ENCODE measurements at places on chromosomes 4 and X. TPM values are rescaled to one million over a fixed set of nuclear protein-coding genes. Genes with fewer than 3 reads are reported as not detected.

GRCh38 chr4:13476915-13477314 lies 7.2 kb downstream of the RAB28 start:
- H3K27ac ChIP-seq: no peak overlapping the region
- H3K27me3 ChIP-seq: no peaks in the 10 kb centered on the region
- no peaks in the 10 kb centered on the region for H3K4me1 ChIP-seq
- no peak for DNase-seq

- H3K4me3 ChIP-seq: no peak overlapping the region
- H3K27ac ChIP-seq: no peak overlapping the region
- no peak for DNase-seq
- no peaks in the 10 kb centered on the region for H3K36me3 ChIP-seq
- no peaks in the 10 kb centered on the region for H3K27me3 ChIP-seq
Observed at GRCh38 chr4:21271439-21272052, 571.3 kb downstream of the PACRGL start.

DNA sequence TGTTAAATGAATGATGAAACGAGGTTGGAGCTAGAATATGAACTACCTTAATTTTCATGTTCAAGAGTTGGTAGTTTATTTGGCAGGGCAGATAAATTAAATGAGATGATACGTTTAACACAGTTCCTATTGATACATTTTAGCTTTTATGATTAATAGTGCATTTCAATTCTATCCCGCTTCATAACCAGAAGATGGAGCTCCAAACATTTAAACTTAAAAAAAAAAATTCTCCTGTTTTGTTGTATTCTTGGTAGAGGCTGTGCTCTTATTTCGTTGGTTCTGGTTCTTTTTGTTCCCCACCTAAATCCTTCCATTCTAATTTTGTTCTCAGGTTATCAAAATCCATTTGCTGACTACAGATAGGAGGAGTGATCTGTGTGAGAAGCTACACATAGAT lies 71.8 kb upstream of the PTPN13 start:
- DNase-seq: no peak
- no peaks in the 10 kb centered on the region for H3K36me3 ChIP-seq
- H3K27ac ChIP-seq: no peak overlapping the region
- no peak overlapping the region for H3K4me3 ChIP-seq
- no peaks in the 10 kb centered on the region for H3K27me3 ChIP-seq
- no peaks in the 10 kb centered on the region for H3K4me1 ChIP-seq

DNA sequence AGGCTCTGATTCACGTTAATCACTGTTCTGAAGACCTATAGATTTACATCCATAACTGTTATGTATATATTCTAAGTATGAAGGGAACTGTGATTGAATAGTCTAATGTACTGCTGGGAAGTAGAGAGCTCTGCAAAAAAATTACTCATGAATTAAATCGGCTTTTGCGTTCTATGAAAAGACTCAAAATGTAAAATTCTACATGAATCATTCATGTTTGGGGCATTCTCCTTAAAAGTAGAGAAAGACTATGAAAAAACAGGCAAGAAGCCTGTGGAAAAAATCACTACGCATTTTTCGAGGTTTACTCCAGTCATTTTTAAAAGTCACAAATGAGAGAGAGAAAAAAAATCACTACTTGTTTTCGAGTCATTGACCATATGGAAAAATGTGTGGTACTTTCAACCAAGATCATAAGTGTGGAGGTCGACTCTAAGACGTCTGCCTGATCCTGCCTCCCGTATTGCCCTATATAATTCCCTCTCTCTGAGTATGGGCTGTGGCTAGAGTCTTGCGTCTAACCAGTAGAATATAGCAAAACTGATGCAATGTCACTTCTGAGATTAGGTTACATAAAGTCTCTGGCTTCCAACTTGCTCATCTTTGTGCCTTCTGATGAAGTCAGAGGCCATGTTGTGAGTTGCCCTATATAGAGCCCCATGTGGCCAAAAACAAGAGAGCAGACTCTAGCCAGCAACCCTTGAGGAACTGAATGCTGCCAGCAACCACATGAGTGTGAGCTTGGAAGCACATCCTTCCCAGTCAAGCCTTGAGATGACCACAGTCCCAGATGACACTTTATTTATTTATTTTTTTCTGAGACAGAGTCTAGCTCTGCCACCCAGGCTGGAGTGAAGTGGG lies 32.1 kb upstream of the VEGFD start:
- no peak overlapping the region for H3K4me3 ChIP-seq
- H3K27me3 ChIP-seq: peaks cover 2% of the 10 kb centered on the region
- H3K27ac ChIP-seq: no peak overlapping the region
- DNase-seq: no peak
- H3K36me3 ChIP-seq: no peaks in the 10 kb centered on the region

DNA sequence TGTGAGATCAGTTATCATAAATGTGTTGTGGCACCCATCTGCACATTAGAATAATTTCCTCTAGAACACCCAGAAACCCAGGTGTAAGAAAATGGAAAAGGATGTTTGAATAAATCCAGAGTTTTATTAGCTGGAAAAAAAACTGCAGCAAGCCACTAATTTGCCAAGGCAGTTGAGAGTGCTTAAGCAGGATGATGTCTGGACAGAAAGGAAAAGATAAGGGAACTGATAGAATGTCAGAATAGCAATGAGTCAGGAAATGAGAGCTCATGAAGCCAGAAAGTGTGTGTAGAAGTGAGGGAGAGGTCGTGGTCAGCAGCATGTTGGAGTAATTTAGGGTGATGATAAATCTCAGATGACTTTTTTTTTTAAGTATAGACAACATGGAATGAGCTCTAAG lies 15.2 kb upstream of the NEUROG2 start:
- H3K4me3 ChIP-seq: no peak overlapping the region
- DNase-seq: no peak
- H3K27ac ChIP-seq: no peak overlapping the region
- H3K27me3 ChIP-seq: no peaks in the 10 kb centered on the region
- no peaks in the 10 kb centered on the region for H3K36me3 ChIP-seq

- DNase-seq: no peak
- no peaks in the 10 kb centered on the region for H3K27me3 ChIP-seq
- H3K4me3 ChIP-seq: no peak overlapping the region
- no peaks in the 10 kb centered on the region for H3K36me3 ChIP-seq
- H3K27ac ChIP-seq: no peak overlapping the region
Observed at GRCh38 chr4:158176108-158176507, 3.3 kb upstream of the GASK1B start.

The TSPAN7 gene
- 98.3 TPM for polyA plus RNA-seq

DNA sequence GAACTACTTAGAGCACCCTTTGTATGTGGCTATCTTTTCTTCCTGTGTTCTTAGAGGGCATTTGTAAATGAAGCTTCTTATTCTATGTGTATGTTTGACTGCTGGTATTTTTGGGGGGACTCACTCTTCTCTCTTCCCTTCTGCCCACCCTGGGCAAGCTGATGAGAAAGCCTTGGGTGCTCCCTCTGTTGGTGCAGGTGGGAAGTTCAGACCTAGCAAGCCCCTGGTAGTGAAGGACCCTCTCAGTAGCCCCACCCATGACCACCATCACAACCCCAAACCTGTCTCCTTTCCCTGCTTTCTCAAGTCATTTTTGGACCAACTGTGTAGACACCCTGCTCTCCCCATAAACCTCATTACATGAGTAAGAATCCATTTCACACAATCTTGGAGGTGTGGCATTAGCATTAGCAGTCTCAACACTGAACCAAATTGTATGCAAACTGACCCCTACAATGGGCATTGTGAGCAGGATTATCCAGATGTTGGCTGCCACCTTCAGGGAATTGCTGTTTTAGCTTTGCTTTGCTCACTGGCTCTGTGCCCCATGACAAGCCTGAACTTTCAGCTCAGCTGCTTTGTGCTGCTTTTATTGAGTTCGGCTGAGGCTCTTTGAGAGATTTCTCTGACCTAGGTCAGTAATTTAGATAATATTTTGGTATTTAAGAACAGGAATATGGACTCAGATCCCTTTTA lies 27.9 kb downstream of the TRIM61 start:
- no peaks in the 10 kb centered on the region for H3K27me3 ChIP-seq
- no peaks in the 10 kb centered on the region for H3K4me1 ChIP-seq
- H3K4me3 ChIP-seq: no peak overlapping the region
- DNase-seq: no peak

The FUNDC1 gene
- 37.9 TPM for polyA plus RNA-seq

DNA sequence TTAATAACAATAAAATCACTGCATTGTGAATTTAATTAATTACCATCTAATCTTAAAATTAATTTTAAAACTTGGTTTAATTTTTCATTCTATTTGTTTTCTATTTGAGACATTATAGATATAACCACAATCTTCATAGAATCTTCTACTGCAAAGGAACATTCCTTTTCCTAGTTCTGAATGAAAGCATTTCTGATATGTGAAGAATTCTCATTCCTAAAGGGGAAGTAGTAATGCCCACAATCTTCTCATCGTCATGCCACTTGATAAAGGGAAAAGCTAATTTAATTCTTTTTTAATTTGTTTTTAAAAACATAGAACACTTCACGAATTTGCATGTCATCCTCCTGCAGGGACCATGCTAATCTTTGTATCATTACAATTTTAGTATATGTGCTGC lies 23.7 kb downstream of the MGARP start:
- H3K27me3 ChIP-seq: no peaks in the 10 kb centered on the region
- no peak overlapping the region for H3K4me3 ChIP-seq
- no peak overlapping the region for H3K27ac ChIP-seq
- DNase-seq: no peak
- no peaks in the 10 kb centered on the region for H3K36me3 ChIP-seq

GRCh38 chr4:42658261-42658660 lies 1.4 kb upstream of the ATP8A1 start:
- no peak overlapping the region for H3K27ac ChIP-seq
- H3K27me3 ChIP-seq: no peaks in the 10 kb centered on the region
- H3K36me3 ChIP-seq: no peaks in the 10 kb centered on the region
- H3K4me3 ChIP-seq: peak overlapping the region; percentile 75
- peaks cover 3% of the 10 kb centered on the region for H3K4me1 ChIP-seq
- peak; percentile 31 for DNase-seq

The ABCG2 gene
- 1.5 TPM for polyA plus RNA-seq

The SCML1 gene
- polyA plus RNA-seq: 8.5 TPM

The NUP62CL gene
- polyA plus RNA-seq: 9.8 TPM

The PNMA5 gene
- not detected for polyA plus RNA-seq

The MAGEC1 gene
- polyA plus RNA-seq: not detected

GRCh38 chrX:155577682-155578081 lies 35.1 kb downstream of the TMLHE start:
- no peaks in the 10 kb centered on the region for H3K4me1 ChIP-seq
- DNase-seq: no peak
- H3K27ac ChIP-seq: no peak overlapping the region
- no peaks in the 10 kb centered on the region for H3K36me3 ChIP-seq

The ZNF674 gene
- polyA plus RNA-seq: 1.4 TPM

DNA sequence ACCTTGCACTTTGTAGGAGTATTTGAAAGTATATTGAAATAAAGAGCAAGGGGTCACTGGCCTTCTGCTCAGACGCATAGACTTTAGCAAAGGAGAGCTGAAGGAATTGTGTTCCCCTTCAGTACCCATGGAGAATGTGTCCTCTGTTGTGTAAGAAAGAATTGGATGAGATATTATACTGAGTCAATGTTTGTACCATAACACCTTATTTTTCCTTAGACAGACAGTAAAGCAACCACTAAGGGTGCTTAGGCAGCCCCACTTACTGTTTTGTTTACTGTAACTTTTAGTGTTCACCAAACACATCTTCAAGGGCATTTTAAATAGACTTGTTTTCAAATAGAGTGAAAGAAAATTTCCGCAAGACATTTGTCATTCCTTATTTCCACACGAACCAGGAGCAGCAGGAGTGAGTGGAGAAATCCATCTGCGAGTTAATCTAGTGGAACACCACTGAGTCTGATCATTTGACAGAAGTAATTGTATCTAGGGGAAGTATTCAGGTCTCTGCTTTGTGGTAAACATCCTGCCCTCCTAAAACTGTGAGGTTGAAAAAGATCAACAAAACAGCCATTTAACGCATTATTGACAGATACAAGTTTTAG lies 89.5 kb downstream of the SLIT2 start:
- no peaks in the 10 kb centered on the region for H3K36me3 ChIP-seq
- peak overlapping the region; percentile 42 for H3K4me3 ChIP-seq
- H3K27ac ChIP-seq: peak overlapping the region; percentile 60
- no peaks in the 10 kb centered on the region for H3K27me3 ChIP-seq
- no peak for DNase-seq
- no peaks in the 10 kb centered on the region for H3K4me1 ChIP-seq

The PCDH19 gene
- 0.75 TPM for polyA plus RNA-seq

GRCh38 chrX:30995060-30995700 lies 76.7 kb downstream of the FTHL17 start:
- no peaks in the 10 kb centered on the region for H3K36me3 ChIP-seq
- DNase-seq: no peak
- no peak overlapping the region for H3K27ac ChIP-seq
- no peak overlapping the region for H3K4me3 ChIP-seq
- no peaks in the 10 kb centered on the region for H3K4me1 ChIP-seq
- no peaks in the 10 kb centered on the region for H3K27me3 ChIP-seq

- H3K4me3 ChIP-seq: no peak overlapping the region
- no peaks in the 10 kb centered on the region for H3K4me1 ChIP-seq
- no peak for DNase-seq
- no peaks in the 10 kb centered on the region for H3K36me3 ChIP-seq
Observed at GRCh38 chr4:17285747-17286146, 226.1 kb downstream of the QDPR start.

The CXCL8 gene
- polyA plus RNA-seq: 1.3 TPM

- H3K27ac ChIP-seq: no peak overlapping the region
- no peak for DNase-seq
- no peaks in the 10 kb centered on the region for H3K36me3 ChIP-seq
- no peaks in the 10 kb centered on the region for H3K4me1 ChIP-seq
- no peaks in the 10 kb centered on the region for H3K27me3 ChIP-seq
- H3K4me3 ChIP-seq: no peak overlapping the region
Observed at GRCh38 chrX:46341767-46342322, 203.4 kb downstream of the ZNF674 start.

The ABCD1 gene
- 5.2 TPM for polyA plus RNA-seq

DNA sequence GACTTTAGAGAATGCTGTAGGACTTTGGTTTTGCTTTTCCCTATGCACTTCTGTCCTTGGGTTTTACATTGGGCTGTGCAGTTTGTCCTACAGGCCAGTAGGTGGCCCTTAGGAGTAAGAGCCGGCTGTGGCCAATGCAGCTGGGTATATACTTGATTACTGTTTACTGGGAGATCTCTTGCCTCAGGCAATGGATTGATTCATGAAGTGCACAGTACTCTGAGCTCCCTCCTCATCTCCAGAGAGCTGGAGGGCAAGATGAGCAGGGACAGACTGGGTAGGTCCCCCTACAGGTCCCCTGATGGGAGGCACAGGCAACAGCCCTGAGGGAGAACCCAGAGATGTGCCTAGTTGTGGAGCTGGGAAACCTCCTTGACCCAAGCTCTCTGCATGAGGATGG lies 103.8 kb upstream of the QRFPR start:
- no peaks in the 10 kb centered on the region for H3K27me3 ChIP-seq
- H3K36me3 ChIP-seq: no peaks in the 10 kb centered on the region
- no peak for DNase-seq
- no peak overlapping the region for H3K27ac ChIP-seq
- no peak overlapping the region for H3K4me3 ChIP-seq
- no peaks in the 10 kb centered on the region for H3K4me1 ChIP-seq

The SNX25 gene
- polyA plus RNA-seq: 8.9 TPM

- no peak overlapping the region for H3K27ac ChIP-seq
- DNase-seq: no peak
- H3K27me3 ChIP-seq: no peaks in the 10 kb centered on the region
- H3K4me1 ChIP-seq: no peaks in the 10 kb centered on the region
- no peak overlapping the region for H3K4me3 ChIP-seq
Observed at GRCh38 chr4:26088433-26088928, 174.5 kb downstream of the SMIM20 start.

GRCh38 chr4:3202836-3203820 lies 45.8 kb upstream of the MSANTD1 start:
- H3K27ac ChIP-seq: no peak overlapping the region
- no peak overlapping the region for H3K4me3 ChIP-seq
- DNase-seq: no peak
- no peaks in the 10 kb centered on the region for H3K27me3 ChIP-seq
